H1 (cell line): ENCODE measurements at places on chromosomes 3 and 15.

DNA sequence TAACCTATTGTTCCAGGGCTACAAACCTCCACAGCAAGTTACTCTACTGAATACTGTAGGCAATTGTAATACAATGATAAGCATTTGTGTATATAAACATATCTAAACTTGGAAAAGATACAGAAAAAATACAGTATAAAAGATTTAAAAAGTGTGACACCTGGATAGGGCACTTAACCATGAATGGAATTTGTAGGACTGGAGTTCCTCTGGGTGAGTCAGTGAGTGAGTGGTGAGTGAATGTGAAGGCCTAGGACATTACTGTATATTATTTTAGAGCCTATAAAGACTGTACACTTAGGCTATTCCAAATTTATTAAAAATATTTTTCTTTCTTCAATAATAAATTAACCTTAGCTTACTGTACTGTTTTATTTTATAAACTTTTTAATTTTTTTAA is 38.4 kb upstream of the SLC25A36 start:
- no peaks in the 10 kb centered on the region for H3K27me3 ChIP-seq
- no peaks in the 10 kb centered on the region for H3K36me3 ChIP-seq
- H3K4me3 ChIP-seq, result no peak overlapping the region
- no peak overlapping the region for H3K27ac ChIP-seq
- H3K4me1 ChIP-seq, result no peaks in the 10 kb centered on the region

GRCh38 chr3:46701181-46701939 is at the start of gene TMIE:
Gene TMIE (plus strand): TSS chr3:46701392. CDS start chr3:46701488, 96 bp downstream.
- no peak for DNase-seq
- peak within 1 kb of the TSS; percentile 27 for H3K4me3 ChIP-seq
- 0 out of 2 replicates have a peak, but pooled peaks cover 3% of the 10 kb centered on the region for H3K4me1 ChIP-seq
- H3K27ac ChIP-seq, result no peak within 1 kb of the TSS
- H3K27me3 ChIP-seq, result peaks cover 2% of the 10 kb centered on the region
- H3K36me3 ChIP-seq, result no peaks in the 10 kb centered on the region

GRCh38 chr3:45236964-45237363 is 10.9 kb upstream of the TMEM158 start:
- no peaks in the 10 kb centered on the region for H3K36me3 ChIP-seq
- peaks cover 3% of the 10 kb centered on the region; the same call in 1 of the 2 replicates for H3K4me1 ChIP-seq
- no peak overlapping the region for H3K4me3 ChIP-seq
- DNase-seq, result no peak
- no peak overlapping the region for H3K27ac ChIP-seq

- H3K27me3 ChIP-seq, result no peaks in the 10 kb centered on the region
- no peak for DNase-seq
- no peak overlapping the region for H3K27ac ChIP-seq
- no peaks in the 10 kb centered on the region for H3K36me3 ChIP-seq
- no peaks in the 10 kb centered on the region for H3K4me1 ChIP-seq
- H3K4me3 ChIP-seq, result no peak overlapping the region
These were observed 31.1 kb downstream of the DGKG start for GRCh38 chr3:186330772-186331460.

DNA sequence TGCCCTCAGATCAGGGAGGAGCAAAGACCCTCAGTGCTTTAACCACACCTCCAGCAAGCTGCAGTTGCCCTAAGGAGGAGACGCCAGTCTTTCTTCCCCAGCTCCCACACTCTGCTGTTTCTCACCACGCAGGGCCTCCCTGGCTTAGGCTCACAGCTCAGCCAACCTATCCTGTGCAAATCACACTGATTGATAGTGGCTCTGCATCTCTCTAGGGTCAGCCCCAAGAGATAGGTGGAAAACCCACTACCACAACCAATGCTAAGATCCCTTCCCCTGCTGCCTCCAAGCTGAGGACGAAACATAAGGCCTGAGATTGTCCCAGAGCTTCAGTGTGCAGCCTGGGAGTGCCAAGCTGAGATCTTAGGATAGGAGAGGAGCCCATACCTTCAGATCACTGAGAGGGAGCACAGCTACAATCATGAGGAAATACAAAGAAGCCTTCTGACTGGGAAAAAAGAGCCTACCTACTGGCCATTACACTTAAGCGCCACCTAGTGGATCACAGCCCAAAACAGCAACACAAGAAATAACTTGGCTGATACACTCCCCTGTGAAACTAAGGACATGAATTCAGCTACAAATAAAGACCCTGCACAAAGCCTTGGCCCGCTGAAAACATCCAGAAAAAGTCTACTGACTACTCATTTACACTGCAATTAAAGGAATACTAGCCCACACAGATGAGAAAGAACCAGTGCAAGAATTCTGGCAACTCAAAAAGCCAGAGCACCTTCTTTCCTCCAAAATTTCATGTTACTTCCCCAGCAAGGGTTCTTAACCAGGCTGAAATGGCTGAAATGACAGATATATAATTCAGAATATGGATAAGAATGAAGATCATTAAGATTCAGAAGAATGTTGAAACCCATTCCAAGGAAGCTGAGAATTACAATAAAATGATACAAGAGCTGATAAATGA is 271.5 kb upstream of the DCBLD2 start:
- H3K36me3 ChIP-seq, result no peaks in the 10 kb centered on the region
- no peaks in the 10 kb centered on the region for H3K4me1 ChIP-seq
- H3K27me3 ChIP-seq, result no peaks in the 10 kb centered on the region
- DNase-seq, result peak; percentile 69
- no peak overlapping the region for H3K4me3 ChIP-seq

DNA sequence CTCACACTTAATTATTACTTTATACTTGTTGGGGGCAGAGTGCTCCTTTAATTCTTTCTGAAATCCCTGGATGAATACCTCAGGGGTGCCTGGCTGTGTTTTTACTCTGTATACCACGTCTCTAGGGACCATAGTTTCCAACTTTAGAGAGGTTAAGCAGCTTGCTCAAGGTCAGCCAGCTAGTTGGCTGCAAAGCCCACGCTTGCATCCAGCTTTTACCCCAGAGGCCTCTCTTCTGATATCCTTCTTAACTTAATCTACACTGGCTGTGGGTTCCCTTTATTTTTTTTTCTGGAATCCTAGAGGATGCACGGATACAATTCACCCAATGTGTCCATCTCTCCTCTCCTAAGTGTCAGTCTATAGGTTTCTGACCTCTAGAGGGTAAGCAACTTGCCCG is 1.4 kb downstream of the PDZRN3 start:
- H3K36me3 ChIP-seq, result no peaks in the 10 kb centered on the region
- H3K27ac ChIP-seq, result no peak overlapping the region
- H3K4me1 ChIP-seq, result peaks cover 8% of the 10 kb centered on the region
- no peak for DNase-seq
- peak overlapping the region; percentile 66 for H3K4me3 ChIP-seq
